ENCODE measurements at places on chromosomes 5 and 9.

GRCh38 chr5:84290161-84290560 is 94.5 kb downstream of the EDIL3 start:
- peak; percentile 59 for DNase-seq

GRCh38 chr5:122493091-122494021 is 181.3 kb downstream of the SNCAIP start:
- DNase-seq: peak; percentile 38

GRCh38 chr5:117475919-117476318 is 901.3 kb upstream of the SEMA6A start:
- DNase-seq: no peak

GRCh38 chr5:168724227-168724626 is 145.1 kb upstream of the PANK3 start:
- no peak for DNase-seq

DNA sequence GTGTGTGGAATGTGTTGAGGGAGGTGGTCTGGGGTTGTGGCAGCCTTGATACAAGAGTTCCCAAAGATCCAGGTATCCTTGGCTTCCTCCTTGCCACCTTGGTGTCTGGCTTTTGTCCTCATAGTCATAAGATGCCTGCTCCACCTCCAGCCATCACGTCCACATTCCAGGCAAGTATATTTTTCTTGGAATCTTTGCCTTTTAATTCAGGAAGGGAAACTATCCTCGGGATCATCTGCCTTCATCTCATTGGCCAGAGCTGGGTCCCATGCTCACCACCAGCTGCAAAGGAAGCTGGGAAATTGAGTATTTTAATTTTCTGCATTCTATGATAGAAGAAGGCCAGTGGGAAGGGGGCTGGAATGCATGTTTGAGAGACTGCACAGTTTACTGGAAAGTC is 186.7 kb downstream of the C9orf50 start:
- DNase-seq: no peak

DNA sequence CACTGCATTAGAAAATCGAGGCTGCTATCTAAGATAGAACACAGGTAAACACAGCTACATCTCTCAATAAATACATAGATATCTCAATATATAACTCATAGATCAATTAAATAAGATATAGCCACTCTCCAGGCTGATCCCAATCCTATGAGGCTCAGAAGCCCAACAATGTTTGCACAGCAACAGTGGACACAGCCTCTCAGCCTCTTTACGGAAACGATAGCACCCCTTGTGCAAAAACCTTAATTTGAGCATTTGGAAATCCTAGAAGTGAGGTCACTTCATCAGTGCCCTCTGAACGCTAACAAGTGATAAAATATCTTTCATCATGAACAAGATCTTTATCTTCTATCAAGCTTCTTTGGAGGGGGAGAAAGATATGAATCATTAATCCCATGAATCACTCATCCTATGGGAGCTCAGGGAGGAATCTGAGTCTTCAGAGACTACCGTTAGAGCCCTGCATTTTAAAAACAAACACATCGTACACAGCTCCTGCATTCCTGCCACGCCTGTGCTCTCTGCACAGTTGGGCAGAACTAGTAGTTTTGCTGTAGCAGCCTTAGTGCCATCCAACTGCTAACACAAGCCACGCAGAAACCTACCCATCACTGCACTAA is 71.4 kb downstream of the MED27 start:
- DNase-seq: peak; percentile 30

DNA sequence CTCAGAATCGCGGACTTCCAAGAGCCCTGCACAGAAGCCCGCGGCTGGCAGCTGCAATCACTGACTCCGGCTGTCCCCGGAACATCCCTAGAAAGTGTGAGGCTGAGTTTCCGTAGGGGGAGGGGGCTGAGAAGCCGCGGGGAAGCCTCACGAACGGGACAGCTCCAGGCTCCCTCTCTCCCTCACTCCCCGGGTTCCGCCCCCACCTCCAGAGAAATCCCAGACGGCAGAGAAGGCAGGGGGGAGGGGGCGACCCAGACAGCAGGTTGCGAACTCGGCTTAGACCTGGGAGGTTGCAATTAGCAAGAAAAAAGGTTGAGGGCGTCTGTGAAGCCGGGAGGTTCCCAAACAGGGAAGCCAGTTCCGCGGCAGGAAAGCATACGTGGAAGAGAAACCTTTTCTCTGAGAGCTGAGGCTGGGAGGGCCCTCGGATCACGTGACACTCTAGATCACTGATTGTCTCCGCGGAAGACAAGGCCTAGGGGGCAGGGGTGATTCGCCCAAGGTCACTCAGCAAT is 73.8 kb upstream of the CPLX2 start:
- DNase-seq: no peak

DNA sequence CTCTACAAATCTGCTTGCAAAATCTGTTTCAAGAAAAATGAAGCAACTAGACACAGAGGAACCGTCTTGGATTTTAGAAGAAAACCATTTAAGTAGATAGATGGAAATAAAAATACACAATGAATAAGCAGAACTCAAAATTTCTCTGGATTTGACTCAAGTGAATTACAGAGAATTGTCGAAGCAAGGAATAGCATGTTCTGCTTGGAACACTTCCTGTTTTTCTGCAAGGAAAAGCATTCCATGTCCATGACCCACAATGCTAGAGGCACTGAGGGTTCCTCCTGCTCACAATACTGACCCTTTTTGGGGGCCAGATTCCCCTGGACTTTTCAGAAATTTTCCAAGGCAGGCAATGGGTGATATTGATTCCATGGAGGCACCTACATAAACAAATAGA is 29.8 kb downstream of the PRUNE2 start:
- peak; percentile 13 for DNase-seq

- DNase-seq: no peak
These were observed 44.5 kb upstream of the PPP3R2 start for GRCh38 chr9:101639311-101639710.

GRCh38 chr9:33429256-33429985 is 18.0 kb downstream of the AQP3 start:
- DNase-seq: no peak

DNA sequence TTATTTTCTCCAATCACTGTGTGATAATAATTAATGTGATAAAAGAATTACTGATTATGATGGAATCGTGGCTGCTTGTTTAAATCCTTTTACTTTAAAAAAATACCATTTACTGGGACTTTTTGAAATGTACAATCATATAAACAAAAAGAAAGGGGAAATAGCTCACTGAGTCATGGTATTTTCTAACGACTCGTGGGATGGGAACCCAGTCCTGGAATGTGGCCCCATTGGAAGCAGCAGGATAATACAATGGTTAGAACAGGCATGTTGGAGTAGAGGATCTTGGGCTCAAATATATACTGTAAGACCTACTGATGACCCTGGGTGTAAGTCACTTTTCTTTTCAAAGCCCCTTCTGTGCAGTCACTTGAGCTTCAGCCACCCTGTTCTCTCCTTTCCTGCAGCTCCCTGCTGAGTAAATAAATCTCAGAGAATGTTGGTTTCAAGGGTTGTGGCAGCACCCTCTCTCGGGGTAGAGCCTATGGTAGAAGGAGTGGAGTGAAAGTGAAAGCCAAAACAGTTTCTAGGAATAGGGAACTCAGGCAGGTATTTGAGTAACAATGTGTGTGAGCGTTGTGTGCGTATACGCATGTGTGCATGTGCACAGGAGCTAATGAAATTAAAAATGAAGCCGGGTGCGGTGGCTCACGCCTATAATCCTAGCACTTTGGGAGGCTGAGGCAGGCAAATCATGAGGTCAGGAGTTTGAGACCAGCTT is 40.8 kb upstream of the LARP1 start:
- peak; percentile 43 for DNase-seq

DNA sequence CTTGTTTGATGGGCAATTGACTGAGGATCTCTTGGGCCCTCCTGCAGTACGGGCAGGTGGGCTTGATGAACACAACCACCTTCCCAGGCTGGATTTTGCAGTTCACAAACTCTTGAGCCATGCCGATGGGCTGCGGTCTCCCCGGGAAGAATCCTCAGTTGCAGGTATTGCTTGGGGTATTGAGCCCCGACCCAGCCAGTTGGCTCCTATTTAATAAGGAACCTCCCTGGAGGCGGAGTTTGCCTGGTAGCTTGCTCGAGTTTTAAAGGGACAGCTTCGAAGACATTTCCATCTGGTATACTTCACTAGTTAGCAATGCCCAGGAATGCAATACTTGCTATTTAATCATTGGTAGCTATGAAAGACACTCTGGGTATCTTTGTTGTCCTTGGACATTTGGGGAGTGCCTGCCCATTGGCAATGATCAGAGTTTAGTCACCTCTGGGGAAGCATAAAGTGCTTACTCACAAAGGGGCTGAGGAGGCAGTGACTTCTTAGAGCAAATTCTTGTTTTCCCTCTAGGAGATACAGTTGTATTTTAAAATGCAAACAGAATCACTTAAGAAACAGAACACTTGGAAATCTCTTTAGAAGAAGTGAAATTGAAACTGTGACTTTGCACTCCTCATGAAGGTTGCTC is at the start of gene GLRX:
Gene GLRX, minus strand, starts transcription at position 185 of the 640 bp plus-strand sequence. Its CDS starts 64 bp downstream, at position 121.
- DNase-seq: peak; percentile 91

DNA sequence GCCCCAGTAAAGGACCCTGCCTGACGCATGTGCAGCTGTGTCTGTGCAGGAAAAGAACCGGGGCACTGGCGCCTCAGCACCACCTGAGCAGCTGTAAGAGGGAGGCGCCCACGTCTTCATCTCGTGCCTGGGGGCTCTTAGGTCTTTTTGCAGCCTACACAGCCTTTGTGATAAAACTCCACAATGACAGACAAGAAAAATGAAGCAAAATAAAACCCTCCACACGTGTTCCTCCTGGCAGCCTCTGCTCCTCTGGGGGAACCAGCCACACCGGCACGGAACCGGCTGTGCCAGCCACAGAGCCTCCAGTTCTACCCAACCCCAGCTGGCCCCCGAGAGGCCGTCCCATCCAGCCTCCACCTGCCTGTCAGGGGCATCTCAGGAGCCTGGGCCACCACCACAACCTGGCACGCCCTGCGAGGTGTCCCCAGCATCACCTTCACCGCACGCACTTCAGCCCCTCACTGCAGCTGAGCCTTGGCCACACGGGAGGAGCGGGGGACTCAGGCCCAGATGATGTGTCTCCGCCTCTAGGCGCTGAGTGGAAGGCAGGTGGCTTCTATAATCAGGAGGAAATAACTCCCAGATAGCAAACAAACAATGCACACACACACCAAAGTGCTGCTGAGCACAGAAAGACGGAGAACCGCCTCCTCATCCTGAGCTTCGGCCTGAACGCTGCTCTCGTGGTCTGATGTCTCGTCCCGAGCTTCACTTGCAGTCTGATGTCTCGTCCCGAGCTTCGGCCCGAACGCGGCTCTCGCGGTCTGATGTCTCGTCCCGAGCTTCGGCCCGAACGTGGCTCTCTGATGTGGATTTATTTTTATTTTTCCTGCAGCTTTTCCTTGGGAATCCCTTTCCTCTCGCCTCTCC is 28.6 kb upstream of the NSMF start:
- DNase-seq: no peak

GRCh38 chr5:115423541-115423940 is 121.0 kb downstream of the FEM1C start:
- DNase-seq: no peak

DNA sequence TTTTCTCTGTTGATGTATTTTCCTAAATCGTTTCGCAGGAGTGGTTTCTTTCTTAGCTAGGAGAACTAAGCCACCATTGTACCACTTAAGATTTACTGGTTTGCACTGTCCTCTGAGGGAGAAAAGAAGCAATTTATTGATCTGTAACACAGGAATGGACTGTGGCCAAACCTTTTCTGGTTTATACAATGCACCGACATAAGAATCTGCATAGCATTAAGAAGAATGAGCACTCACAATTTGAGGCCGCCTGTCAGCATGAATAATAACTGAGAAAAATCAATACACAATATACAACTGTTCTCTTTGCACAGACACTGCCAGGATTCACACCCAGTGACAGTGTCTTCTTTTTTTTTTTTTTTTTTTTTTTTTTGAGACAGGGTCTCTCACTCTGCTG is 168.6 kb upstream of the DMRT1 start:
- DNase-seq: no peak

GRCh38 chr5:158877124-158877581 is 222.6 kb downstream of the EBF1 start:
- peak; percentile 56 for DNase-seq

DNA sequence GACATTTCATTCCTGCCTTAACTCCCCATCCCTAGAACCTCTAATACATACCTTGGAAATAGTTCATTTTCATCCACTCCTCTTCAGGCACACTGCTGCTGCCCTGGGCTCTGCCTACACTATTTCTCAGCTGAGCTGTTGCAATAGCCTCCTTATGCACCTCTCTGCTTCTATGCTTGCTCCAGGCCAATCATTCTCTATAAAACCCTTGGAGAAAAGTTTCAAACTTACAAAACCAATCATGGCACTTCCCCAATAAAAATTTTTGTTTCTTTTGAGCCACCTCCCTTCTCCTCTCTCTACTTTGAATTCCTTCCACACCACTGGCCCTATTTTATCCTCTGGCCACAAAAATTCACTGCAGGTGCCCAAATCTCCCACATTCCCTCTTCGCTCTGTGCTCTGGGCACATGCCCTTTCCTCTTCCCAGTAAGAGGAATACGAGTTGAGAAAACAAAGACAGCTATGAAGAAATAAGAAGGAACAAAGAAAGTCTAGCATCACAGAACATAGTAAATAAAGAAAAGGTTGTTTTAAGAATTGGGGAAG is 301.4 kb downstream of the ELAVL2 start:
- peak; percentile 65 for DNase-seq

- DNase-seq: peak; percentile 8
These were observed 5.3 kb upstream of the SOX30 start for GRCh38 chr5:157657516-157657915.

- no peak for DNase-seq
These were observed 121.0 kb upstream of the PPP1R26 start for GRCh38 chr9:135358552-135358940.

DNA sequence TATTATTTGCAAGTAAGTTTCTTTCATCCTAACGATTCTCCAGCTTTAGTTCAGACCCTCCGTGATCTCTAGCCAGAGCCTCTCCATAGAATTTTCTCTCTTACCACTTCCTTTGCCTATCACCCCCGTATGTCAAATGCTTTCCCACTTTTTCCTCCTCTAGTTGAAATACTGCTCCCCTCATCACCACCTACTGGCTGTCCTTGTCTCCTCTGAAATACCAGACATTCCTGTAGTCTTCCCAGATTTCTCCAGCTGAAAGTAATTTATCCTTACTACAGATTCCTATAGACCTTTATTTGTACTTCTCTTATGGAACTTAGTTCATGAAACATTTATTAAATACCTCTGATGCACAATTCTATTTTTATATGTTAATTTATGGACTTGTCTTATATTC is 36.0 kb upstream of the GLIPR2 start:
- peak; percentile 29 for DNase-seq

GRCh38 chr9:106405871-106406435 is 457.0 kb upstream of the ZNF462 start:
- DNase-seq: peak; percentile 36

DNA sequence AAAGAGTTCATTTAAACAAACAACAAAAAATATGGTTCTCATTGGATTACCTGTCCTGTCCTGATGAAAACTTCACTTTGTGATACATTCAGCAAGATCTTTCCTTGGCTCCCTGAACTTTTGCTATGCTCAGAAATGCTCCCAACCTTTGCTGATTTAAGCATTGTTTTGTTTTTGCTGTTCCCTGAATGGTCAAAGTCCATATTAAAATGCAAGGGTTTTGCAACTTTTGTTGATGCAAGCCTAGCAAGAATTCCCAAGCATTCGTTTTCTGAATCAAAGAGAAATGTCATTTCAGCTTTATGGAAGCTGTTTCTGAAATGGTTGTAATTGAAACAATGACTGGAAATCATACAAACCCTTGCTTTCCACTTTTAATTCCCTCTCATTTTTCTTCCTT is 3.1 kb upstream of the SFXN1 start:
- no peak for DNase-seq
